ENCODE measurements at places on chromosomes 7 and 10. TPM values are rescaled to one million over a fixed set of nuclear protein-coding genes. Genes with fewer than 3 reads are reported as not detected.
A peak's percentile ranks its signal among the peaks of the same experiment; 100 is the strongest.

XRCC2 gene
- 33.2 TPM for total RNA-seq

SORBS1 gene
- total RNA-seq = 35.9 TPM

- H3K4me3 ChIP-seq = peak overlapping the region; percentile 87
- H3K27ac ChIP-seq = 0 out of 2 replicates have a peak overlapping the region, but pooled peaks have one; percentile 43
- DNase-seq = no peak
- H3K27me3 ChIP-seq = no peaks in the 10 kb centered on the region
Observed at GRCh38 chr7:128738570-128739047, 550 bp upstream of the CALU start.

- H3K27ac ChIP-seq = no peak overlapping the region
- H3K36me3 ChIP-seq = no peaks in the 10 kb centered on the region
- no peaks in the 10 kb centered on the region for H3K4me1 ChIP-seq
- no peaks in the 10 kb centered on the region for H3K27me3 ChIP-seq
Observed at GRCh38 chr7:70529914-70530585, 601.9 kb upstream of the GALNT17 start.

DNA sequence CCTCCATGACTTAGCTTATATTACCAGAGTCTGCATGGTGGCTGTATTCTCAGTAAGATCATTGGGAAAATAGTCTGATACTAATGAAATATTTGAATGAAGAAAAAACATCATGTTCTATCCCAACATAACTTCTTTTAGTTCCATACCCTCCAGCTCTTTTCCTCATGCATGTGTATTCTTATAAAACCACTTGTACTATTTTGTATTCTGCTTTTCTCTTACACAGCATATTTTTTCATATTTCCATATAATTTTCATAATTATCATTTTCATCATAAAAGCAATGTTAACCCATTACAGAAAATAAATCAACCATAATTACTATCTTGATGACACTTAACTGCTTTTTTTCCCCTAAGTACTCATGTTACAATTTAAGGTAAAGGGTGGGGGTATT, 371.2 kb upstream of the LRGUK start:
- no peaks in the 10 kb centered on the region for H3K4me1 ChIP-seq
- no peak overlapping the region for H3K4me3 ChIP-seq
- no peaks in the 10 kb centered on the region for H3K27me3 ChIP-seq
- H3K27ac ChIP-seq = no peak overlapping the region

- H3K27me3 ChIP-seq = no peaks in the 10 kb centered on the region
- no peak overlapping the region for H3K4me3 ChIP-seq
- DNase-seq = no peak
- H3K27ac ChIP-seq = no peak overlapping the region
Observed at GRCh38 chr7:55641811-55642210, 69.5 kb upstream of the VOPP1 start.

GRCh38 chr7:122692769-122693309, 6.1 kb downstream of the RNF133 start:
- no peak overlapping the region for H3K27ac ChIP-seq
- DNase-seq = no peak
- no peaks in the 10 kb centered on the region for H3K36me3 ChIP-seq
- H3K4me3 ChIP-seq = no peak overlapping the region
- H3K27me3 ChIP-seq = no peaks in the 10 kb centered on the region

DNA sequence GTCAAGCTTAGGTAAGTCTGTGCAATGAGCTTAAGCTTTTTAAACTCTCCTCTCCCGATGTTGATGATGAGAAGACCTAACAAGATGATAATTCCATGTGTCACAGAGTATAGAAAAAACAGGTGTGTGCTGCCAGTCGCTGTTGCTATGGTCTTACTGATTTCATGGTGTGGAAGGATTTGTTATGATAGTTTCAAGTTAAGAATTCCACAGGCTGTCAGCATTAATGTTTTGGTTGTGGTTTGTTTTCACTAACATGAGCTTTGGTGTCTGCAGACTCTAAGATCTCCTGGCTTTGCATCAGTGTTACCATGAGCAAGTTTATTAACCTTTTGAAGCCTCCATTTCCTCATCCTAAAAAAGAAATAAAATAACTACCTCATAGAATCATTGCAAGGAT, 123.7 kb downstream of the NSUN6 start:
- H3K4me1 ChIP-seq = no peaks in the 10 kb centered on the region
- no peak overlapping the region for H3K27ac ChIP-seq
- no peak overlapping the region for H3K4me3 ChIP-seq
- H3K27me3 ChIP-seq = no peaks in the 10 kb centered on the region
- no peaks in the 10 kb centered on the region for H3K36me3 ChIP-seq
